ENCODE measurements at places on chromosomes 5 and 9. TPM values are rescaled to one million over a fixed set of nuclear protein-coding genes. Genes with fewer than 3 reads are reported as not detected.
A peak's percentile ranks its signal among the peaks of the same experiment; 100 is the strongest.

The IRX1 gene
- total RNA-seq = 4.9 TPM

The KCNV2 gene
- not detected for total RNA-seq

The DBH gene
- total RNA-seq = 2.2 TPM

The PTGS1 gene
- 1.2 TPM for total RNA-seq

The ZNF483 gene
- 16.9 TPM for total RNA-seq

DNA sequence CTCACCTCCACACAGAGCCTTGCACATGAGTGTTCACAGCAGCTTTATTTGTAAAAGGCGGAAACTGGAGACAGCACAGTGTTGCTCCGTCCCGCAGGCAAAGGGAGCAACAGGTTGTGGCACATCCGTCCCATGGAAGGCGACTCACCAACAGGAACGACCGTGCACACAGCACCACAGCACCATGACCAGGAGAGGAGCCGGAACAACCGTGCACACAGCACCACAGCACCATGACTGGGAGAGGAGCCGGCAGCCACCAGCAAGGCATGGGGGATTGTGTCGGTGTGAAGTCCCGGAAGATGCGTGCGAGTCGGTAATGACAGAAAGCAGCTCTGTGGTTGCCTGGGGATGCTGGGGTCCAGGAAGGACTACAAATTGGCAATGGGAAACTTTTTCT, 158.5 kb downstream of the C9orf50 start:
- DNase-seq = no peak

- no peak for DNase-seq
Observed at GRCh38 chr9:80375477-80375876, 803.7 kb downstream of the TLE4 start.

DNA sequence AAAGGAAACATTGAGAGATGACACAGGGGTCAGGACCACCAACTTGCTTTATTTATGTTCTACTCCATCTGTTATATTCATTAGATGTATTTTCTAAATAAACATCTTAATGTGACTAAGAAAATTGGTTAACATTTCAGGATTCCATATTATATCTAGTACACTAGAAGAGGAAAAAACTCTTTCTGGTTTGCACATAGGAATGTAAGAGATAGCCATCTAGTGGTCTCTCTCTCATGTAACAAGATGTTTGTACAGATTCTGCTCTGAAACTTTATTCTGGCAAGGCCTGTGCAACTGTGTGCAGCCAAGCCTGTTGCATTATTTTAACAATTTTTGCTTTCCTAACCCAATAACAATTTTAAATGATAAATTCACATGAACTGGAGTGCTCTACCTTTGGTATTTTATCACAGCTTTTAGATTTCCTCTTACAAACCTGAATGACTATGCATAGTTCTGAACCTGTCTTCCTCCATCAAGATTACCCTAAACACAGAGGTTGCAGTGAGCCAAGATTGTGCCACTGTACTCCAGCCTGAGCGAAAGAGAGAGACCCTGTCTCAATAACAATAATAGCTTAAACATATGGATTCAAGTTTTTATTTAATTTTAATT, 148.2 kb downstream of the GIN1 start:
- peak; percentile 50 for DNase-seq

- no peak for DNase-seq
Observed at GRCh38 chr5:104987074-104987473, 1424.5 kb upstream of the NUDT12 start.

DNA sequence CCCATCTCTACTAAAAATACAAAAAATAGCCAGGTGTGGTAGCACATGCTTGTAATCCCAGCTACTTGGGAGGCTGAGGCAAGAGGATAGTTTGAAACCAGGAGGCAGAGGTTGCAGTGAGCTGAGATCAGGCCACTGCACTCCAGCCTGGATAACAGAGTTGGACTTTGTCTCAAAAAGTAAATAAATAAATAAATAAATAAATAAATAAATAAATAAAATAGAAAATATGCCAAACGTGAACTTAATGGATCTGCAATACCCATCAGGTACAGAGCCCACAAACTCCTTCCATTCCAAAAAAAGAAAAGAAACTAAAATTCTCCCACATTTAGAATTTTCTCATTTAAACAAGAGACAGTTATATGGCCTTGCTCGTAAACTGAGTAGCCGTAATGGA, 702.7 kb downstream of the CDH18 start:
- no peak for DNase-seq

DNA sequence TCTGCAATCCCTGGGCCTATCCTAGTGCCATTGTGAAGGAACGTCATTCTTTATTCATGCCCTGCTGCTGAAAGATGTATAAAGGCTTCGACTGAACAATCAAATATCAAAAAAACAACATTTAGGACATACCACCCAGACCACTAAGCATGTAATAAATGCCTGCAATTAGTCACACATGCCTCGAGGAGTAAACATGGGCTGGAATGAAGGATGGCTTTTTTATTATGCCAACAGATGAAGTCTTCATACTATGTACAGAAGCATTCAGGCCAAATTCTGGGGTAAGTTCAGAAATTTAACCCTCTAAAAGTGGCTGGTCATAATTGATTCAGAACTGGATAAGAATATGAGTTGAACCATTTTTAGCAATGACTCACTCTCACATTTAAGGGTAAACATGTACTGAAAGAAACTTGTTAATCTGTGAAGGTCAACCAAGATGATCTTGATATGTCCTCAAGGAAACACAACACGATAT, 38.1 kb downstream of the FAM240B start:
- peak; percentile 74 for DNase-seq

GRCh38 chr9:78230761-78231160, 5.1 kb upstream of the CEP78 start:
- no peak for DNase-seq

DNA sequence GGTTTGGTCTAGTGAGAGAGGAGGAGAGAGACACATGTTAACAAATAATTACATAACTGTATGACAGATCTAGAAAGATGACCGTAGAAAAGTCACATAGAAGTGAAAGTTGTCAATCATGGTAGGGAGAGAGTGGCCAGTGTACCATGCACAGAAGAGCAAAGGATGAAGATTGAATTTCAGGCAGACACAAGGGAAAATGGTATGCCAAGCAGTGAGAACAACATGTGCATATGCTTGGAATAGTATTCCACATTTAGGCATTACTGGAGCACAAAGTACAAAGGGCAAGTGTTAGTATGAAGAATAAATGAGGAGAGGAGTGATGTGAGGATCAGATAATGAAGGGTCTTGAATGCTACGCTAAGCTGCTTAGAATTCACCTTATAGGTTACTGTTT, 20.3 kb downstream of the GRIN3A start:
- no peak for DNase-seq

GRCh38 chr9:1982074-1982473, 33.1 kb upstream of the SMARCA2 start:
- no peak for DNase-seq

GRCh38 chr9:96777426-96777864, 442 bp downstream of the ZNF510 start:
- no peak for DNase-seq

DNA sequence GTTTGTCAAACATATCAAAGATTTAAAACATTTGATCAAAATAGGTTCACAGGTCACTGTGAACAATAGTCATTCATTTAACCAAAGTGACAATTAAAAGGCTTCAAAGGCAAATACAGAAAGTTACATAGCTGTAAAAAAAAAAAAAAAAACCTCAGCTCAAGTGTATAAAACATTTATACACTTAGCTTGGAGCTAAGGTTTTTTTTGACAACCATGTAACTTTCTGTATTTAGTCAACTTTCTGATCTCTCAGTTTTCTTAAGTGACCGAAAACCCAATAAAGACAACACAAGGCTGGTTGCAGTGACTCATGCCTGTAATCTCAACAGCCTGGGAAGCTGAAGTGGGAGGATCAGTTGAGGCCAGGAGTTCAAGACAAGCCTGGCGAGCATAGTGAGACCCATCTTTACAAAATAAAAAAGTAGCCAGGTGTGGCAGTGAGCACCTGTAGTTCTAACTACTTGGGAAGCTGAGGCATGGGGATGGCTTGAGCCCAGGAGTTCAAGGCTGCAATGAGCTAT, 16.4 kb upstream of the UBTD2 start:
- no peak for DNase-seq

DNA sequence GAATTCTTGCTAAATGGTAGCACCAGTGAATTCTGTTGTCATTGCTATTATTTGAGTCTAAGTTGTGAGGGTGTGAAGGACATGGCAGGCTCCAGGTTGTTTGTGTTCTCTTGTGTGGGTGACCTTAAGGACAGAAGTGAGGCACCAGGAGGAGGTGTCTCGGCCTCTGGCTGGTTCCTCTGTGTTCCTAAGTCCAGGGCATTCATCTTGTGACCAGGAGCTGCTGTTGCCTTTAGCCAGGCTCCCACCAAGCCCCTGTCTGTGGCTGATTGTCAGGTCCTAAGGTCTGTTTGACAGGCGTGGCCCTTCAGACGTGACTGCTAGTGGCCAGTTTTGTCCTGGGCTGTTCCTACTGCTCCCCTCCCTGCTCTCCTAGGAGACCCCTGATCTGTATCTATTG, 89.4 kb downstream of the ANGPTL2 start:
- no peak for DNase-seq

GRCh38 chr5:103525361-103525760, 37.2 kb downstream of the NUDT12 start:
- no peak for DNase-seq

Data from SJCRH30 (cell line).